ENCODE measurements at places on chromosomes 4 and X.

GRCh38 chr4:167903291-167903721 is 189.0 kb upstream of the ANXA10 start:
- no peak for DNase-seq

GRCh38 chr4:136680271-136680670 is 852.0 kb downstream of the PCDH18 start:
- no peak for DNase-seq

GRCh38 chr4:36140421-36140820 is 103.9 kb downstream of the ARAP2 start:
- DNase-seq = no peak

- DNase-seq = no peak
Measured at GRCh38 chr4:47287735-47288134, 175.8 kb downstream of the COMMD8 start.

DNA sequence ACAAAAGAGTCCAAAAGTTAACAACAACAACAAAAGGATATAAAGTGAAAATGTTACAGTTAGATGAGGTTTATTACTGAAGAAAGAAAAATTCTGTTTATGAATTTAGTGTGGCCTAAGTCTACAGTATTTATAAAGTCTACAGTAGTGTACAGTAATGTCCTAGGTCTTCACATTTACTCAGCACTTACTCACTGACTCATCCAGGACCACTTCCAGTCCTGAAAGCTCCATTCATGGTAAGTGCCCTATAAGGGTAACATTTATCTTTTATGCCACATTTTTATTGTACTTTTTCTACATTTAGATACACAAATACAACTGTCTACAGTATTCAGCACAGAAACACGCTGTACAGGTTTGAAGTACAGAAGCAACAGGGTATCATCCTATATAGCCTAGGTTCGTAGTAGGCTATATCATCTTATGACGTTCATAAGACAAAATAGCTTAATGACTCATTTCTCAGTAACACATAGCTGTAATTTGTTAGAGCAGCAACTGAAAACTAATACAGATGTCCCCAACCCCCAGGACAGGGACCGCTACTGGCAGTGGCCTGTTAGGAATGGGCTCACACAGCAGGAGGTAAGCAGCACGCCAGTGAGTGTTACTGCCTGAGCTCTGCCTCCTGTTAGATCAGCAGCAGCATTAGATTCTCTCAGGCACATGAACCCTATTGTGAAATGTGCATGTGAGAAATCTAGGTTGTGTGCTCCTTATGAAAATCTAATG is 61.3 kb downstream of the CENPC start:
- DNase-seq = no peak

GRCh38 chr4:37891260-37892159 is 626 bp downstream of the TBC1D1 start:
- DNase-seq = peak; percentile 71

DNA sequence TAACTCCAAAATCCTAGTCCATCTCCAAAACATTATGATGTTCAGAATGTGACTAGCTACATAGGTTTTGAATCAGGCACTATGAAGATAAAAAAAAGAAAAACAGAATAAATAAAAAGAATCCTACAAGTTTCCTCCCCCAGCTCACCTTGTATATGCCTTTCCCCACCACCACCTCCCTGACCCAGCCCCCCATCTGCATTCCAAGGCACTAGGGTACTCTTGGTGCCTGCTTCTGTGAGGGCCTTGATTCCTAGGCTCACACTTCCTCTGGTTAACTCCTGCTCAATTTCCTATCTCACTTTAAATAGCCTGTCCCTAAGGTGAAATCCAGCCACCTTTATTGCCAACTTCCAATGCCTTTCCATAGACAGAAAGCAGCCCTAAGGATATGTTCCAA is 178.7 kb upstream of the ATOH1 start:
- no peak for DNase-seq

DNA sequence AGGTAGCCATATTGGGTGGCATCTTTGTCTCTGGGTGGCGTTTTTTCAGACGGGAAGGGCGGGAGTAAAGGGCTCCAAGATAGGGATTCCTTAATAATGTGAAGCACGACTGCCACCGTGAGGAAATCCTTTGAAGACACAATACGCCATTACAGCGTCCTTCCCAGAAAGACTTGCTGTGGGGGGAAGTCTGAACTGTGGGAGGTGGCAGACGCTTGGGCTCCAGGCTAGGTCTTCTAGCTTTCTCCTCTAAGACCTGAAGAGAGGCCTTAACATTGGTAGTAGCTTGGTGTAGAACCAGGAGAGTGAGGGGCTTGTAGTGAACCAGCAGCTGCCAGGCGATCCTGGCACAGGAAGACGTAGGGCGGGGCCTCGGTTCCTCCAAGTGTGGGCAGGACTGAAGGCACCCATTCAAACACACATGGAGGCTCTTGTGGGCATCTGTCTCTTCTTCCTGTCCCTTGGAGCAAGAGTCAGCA is 197.3 kb downstream of the OR13H1 start:
- no peak for DNase-seq

DNA sequence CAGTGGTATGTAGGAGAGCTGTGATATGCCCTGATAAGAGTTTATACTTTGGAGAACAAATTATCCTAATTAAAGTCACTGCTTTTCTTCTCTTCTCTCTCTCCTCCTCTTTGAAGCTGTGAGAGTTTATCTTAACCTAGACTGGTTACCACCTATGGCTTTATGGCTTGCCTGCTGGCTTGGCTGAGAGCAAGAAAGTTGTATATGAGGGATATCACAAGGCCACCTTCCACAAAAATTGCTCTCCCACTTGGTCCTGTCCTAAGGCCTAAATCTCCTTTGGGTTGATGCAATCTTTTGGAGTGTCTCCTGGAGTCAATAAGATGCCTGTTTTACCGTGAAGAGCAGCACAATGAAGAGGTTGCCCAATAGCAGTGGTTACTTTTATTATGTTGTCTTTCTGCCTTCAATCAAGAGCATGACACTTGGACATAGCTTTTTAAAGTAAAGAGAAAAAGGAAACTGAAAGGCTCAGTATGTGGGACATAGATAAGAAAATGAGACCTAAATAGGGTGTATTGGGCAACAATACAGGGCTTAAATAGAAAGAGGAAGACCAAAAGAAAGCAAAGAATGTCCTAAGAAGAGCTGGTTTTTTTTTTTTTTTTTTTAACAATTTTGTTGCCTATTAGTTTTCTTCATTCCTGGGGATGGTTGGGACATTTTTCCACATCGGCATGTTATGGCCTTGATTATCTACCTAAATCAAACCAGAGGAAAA is 9.2 kb downstream of the GUCY1A1 start:
- no peak for DNase-seq

DNA sequence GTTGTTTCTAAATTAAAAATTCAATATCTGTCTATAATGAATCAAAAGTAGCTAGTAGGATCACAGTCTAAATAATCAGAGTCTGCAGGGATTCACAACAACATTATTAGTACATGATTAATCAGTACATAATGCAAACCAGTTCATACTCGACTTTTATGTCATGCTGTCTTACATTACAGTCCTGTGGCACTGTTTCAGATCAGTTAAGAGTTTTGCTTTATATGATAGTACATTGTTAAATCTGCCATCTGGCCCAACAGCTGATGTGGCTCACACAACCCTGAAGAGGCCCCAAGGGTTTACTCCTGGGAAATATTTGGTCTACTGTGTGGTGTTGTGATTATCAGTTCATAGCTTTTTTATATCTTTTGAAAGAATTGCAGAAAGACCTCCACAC is 247.1 kb upstream of the ETNPPL start:
- DNase-seq = no peak

GRCh38 chr4:1856943-1857699 is 1.2 kb upstream of the LETM1 start:
- no peak for DNase-seq

DNA sequence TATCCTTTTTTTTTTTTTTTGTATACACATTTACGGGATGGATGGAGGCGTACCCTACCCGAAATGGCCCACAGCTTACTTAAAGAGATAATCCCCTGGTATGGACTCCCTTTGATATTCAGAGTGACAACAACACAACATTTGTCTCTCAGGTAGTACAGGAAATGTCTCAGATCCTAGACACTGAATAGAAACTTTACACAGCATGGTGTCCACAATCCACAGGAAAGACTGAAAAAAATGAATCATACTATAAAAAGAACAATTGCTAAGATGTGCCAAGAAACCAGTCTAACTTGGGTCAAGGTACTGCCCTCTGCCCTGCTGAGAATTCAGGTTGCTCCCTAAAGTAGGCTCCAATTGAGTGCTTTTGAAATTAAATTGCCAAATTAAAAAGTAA is 100.8 kb upstream of the LANCL3 start:
- DNase-seq = no peak

- DNase-seq = peak; percentile 39
Measured at GRCh38 chr4:140061194-140061593, 92.8 kb downstream of the MAML3 start.

DNA sequence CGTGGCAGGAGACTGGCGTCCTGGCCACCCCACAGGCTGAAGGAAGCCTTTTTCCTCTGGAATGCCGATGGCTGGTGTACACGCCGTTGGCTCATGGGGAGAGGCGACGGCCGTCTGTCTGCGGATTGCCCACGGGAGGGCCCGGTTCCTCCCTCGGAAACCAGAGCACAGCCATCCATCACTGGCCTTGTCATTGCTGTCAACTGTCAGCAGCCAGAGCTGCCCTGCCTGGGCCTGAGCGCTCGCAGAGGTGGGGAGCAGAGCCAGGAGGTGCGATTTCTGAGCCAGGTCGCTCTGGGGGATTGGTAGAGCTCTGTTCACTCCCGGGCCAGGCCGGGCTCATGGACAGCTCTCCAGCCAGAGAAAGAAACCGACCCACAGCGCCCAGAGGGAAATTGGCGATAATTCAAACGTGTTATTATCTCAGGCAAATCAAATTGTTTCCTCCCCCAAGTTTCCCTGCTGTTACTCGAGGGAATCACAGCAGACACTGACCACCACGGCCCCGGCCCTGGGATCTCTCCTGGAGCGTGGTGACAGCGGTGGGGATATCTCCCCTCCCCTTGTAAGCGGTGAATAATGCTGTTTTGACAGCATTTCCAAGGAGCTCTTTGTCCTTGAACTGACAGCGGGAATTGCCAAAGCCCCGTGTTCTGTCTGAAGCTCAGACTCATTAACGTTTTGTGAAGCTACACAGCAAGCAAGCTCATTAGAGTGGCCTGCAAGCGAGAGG is 220.9 kb upstream of the PSAPL1 start:
- DNase-seq = no peak
